ENCODE measurements at places on chromosomes 7 and 10.

DNA sequence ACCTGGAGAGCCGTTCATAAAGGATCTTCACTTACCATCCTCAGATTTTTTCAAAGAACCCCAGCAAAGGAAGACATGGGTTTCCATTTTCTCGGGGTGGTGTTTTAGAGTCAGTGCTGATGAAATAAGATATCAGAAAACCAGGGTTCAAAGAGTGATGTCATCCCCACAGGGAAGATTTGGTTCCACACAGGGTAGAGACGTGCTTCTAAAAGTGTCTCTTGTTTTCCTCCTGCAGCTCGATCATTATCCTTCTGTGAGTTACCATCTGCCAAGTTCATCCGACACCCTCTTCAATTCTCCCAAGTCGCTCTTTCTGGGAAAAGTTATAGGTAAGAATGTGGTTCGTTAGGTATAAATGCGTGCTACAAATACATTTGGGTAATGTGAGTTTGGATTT lies 323.8 kb upstream of the C7orf33 start:
- DNase-seq = no peak

- no peak for DNase-seq
Observed at GRCh38 chr10:2964632-2965296, 102.6 kb upstream of the PFKP start.

DNA sequence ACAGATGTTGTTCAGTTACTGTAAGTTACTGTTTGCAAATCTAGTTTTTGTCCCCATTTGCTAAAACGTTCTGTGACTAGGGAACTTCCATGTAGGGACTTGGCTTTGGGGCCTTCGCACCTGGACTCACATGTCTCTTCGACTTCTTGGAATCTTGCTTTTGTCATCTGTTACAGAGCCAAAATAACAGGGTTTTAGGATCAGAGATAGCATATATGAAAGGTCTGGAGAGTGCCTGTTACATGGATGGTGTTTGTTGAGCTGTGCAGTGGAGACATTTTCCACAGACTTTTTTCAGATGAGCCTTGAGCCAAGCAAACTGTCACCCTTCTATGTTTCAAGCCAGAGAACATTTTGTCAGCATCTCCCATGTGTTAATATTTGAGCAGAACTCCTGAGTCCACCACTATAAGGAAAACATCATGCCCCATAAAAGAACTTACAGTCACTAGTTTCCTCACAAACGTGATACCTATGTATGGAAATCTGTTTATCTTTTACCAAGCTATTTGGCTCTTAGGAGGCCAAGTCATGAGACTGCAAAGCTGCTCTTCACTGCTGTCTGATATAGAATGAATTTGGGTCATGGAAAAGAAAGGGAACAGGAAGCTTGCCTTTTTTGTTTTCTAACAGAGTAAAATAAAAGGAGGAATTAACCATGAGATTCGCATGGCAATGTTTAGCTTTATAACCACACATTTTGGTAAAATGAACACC lies 818.6 kb upstream of the IGFBP3 start:
- DNase-seq = no peak

GRCh38 chr10:45375101-45375500 lies 1.1 kb downstream of the ALOX5 start:
- no peak for DNase-seq

DNA sequence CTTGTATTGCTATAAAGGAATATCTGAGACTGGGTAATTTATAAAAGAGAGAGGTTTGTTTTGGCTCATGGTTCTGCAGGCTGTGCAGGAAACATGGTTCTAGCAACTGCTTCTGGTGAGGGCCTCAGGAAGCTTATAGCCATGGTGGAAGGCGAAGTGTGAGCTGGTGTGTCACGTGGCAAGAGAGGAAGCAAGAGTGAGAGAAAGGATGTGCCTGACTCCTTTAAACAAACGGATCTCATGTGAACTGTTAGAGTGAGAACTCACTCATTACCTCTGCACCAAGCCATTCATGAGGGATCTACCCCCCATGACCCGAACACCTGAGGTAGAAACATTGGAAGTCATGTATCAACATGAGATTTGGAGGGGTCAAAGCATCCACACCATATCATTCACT lies 7.7 kb upstream of the ITPRIP start:
- no peak for DNase-seq

Data from NCI-H2029 treated with DMSO at 0.1 percent for 48 hours (cell line).